A549 treated with dexamethasone at 1 μM for 4 hours (cell line): ENCODE measurements at places on chromosomes 3 and 15. TPM values are rescaled to one million over a fixed set of nuclear protein-coding genes. Genes with fewer than 3 reads are reported as not detected.

Gene ANKRD63
- total RNA-seq, result 0.20 to 0.49 TPM (median 0.26 TPM) in 5 replicates

Gene PCLAF
- total RNA-seq, result 106 to 264 TPM (median 118 TPM) in 5 replicates

Gene CCNDBP1
- total RNA-seq, result 22.8 to 26.5 TPM (median 25.0 TPM) in 5 replicates

Gene ESYT3
- total RNA-seq, result 0.36 to 0.79 TPM (median 0.52 TPM) in 5 replicates

Gene SNX22
- 0.50 to 1.3 TPM (median 0.74 TPM) in 5 replicates for total RNA-seq

Gene SV2B
- 0.06 to 0.29 TPM (median 0.13 TPM) in 5 replicates for total RNA-seq

Gene ASB14
- not detected in 5 replicates for total RNA-seq

Gene KBTBD8
- total RNA-seq, result 0.52 to 0.85 TPM (median 0.70 TPM) in 5 replicates

Gene RRP9
- 34.5 to 44.7 TPM (median 41.2 TPM) in 5 replicates for total RNA-seq

Gene PARP15
- not detected in 5 replicates for total RNA-seq

Gene TMEM202
- not detected in 5 replicates for total RNA-seq

Gene NECTIN3
- total RNA-seq, result 17.5 to 30.3 TPM (median 25.2 TPM) in 5 replicates

Gene CPB1
- total RNA-seq, result not detected in 5 replicates

Gene FBLN2
- 1.5 to 2.8 TPM (median 2.1 TPM) in 5 replicates for total RNA-seq

Gene CACNA2D3
- total RNA-seq, result 0.15 to 0.43 TPM (median 0.23 TPM) in 5 replicates

Gene SCN11A
- total RNA-seq, result not detected in 5 replicates

Gene CHRNA3
- total RNA-seq, result 0.18 to 1.1 TPM (median 0.45 TPM) in 5 replicates

Gene FOXB1
- total RNA-seq, result not detected in 5 replicates

Gene SLC51A
- total RNA-seq, result not detected in 5 replicates

Gene FAM107A
- 0.37 to 0.54 TPM (median 0.46 TPM) in 5 replicates for total RNA-seq

Gene ZNF385D
- total RNA-seq, result not detected in 5 replicates

Gene DCP1A
- total RNA-seq, result 5.4 to 9.3 TPM (median 6.9 TPM) in 5 replicates

Gene WDR93
- total RNA-seq, result 0.10 to 0.27 TPM (median 0.17 TPM) in 5 replicates
